ENCODE measurements at places on chromosomes 16 and 17. TPM values are rescaled to one million over a fixed set of nuclear protein-coding genes. Genes with fewer than 3 reads are reported as not detected.
A peak's percentile ranks its signal among the peaks of the same experiment; 100 is the strongest.

DNA sequence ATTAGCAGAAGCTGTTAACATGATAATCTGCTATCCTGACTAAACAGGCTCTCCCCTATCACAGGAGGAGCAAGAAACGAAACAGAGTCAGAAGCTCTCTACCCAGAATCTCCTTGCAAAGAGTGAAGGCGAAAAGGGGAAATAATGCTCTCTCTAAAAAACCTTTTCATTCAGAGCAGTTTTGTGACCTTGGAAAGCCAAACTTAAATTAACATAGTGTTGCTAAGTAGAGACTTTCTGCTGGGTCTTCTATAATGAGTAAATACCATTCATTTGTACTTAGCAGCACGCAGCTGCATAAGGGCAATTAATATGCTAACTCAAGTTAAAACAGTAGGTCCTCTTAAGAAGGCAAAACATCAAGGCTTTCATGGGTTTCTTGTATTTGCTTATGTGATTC, 101.7 kb upstream of the GPR139 start:
- no peak for DNase-seq

DNA sequence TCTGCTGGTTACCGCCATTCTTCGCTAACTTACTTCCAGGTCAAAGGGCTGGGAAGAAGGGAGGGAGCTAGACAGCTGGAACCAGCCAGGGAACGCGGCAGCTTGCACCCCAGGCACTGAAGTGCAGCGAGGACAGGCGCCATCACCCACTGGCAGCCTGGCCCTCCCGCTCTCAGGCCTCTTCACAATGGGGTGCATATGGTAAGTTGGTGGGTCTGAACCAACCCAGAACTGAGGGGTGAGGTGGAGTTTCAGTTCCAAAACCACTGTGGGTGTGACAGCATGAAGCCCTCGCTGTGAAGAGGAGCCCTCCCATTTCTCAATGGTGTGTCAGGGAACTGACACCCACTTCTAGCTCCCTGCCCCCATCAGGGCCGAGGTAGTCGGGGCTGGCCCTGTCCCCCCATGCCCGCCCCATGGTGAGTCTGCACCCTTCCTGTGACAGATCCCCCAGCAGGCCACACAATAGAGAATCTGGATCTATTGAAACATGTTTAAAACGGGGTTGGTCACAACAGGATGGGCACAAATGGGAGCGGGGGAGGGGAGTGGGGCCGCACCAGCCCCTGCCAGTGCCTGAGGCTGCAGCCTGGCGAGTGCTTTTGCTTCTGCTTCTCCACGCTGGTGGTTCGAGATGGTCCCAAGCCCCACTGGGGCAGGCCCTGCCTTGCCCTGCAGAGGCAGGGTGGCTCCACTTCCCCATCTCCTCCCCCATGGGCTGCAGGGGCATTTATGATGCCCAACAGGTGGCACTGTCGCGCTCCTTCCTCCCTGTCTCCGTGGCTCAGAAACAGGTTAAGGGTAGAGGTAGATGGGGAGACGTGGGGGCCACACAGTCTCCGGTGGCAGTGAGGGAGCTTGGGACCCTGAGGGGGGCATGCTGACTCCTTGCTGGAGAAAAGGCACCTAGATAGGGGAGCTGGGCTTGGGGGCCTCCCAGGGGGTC, 2.3 kb downstream of the LIMD2 start:
- DNase-seq, result peak; percentile 35

DNA sequence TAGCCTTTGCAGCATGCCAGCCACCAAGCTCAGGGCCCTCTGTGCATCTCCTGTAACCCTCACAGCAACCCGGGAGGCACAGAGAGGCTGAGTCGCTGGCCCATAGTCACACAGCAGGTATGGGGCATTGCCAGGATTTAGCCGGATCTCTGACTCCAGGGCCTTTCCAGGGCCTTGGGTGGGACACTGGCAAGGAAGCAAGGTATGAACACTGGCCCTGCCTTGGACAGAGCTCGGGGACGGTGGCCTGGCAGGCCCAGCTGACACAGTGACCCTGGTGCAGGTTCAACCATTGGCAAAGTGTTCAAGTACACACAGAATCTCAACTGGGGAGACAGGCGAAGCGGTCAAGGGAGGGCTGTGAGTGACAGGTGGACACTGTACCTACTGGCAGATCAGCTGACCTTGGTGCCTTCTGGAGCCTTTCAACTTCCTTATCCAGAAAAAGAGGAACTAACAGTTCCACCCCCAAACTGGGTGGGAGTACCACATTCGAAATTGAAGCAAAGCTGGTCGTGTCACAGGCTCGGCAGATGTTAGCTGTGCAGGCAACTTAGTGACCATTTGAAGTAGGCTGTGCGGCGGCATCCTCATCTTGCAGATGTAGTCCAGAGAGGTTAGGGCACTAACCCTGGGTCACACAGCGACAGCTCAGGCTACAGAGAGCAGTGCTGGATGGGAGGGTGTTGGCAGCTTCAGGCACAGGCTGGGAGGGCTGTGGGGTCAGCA, 287.4 kb downstream of the SEC14L1 start:
- no peak for DNase-seq

The LGALS9 gene
- 1.3 TPM for total RNA-seq

The FAM171A2 gene
- 0.90 TPM for total RNA-seq

DNA sequence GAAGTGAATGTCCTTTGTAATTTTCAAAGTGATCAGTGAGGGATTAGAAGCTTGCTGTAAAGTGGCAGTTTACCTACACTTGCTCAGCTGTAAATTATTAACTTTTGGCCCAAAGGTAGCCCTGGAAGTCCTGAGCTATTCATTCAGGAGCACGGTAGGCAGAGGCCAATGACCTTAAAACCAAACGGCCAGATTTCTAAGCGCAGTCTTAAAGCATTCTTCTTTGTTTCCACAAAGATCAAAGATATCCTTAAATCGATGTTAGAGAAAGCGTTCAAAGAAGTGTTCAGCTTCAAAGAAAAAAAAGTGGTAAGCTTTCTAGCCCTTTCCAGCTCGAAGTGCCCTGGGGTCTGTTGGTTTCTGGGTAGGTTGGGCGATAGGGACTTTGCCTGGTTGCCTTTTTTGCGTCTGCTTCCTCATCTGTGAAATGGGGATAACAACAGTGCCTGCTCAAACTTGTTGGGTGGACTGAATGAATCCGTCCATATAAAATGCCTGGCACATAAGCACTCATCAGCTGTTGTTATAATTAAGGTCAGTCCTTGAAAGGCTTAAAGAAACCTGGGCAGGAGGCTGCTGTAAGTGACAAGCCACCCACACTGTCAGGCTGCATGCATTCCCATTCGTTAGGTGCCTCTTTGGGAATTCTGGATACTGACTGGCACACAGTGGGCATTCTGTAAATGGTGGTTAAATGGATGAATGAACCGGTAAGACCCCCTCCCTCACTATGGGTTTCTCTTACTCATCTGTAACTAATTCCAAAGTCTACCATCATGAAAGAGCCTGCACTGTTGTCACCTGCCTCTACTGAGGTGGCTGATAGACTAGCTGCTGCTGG, 113.2 kb downstream of the PRKCA start:
- DNase-seq, result no peak

GRCh38 chr16:9089660-9090059, 1.8 kb upstream of the HAPSTR1 start:
- no peak for DNase-seq

The KRT36 gene
- under 0.01 TPM for total RNA-seq

The GSPT1 gene
- 59.1 TPM for total RNA-seq
